ENCODE measurements at places on chromosomes 4 and X.

DNA sequence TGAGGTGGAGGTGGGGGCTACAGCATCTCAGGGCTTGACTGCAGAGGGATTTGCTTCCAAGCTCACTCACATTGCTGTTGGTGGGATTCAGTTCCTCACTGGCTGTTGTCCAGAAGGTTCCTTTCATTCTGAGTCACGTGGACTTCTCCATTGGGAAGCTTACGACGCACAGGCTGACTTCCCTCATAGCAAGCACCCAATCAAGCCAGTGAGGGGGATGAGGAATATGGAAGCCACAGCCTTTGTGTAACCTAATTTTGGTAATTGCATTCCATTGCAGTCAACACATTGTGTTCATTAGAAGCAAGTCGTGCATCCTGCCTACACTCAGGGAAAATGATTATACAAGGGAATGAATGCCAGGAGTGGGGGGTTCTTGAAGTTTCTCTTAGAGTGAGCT, 32.7 kb upstream of the MXRA5 start:
- DNase-seq, result no peak

GRCh38 chr4:181416966-181417365, 826.2 kb upstream of the TENM3 start:
- no peak for DNase-seq

DNA sequence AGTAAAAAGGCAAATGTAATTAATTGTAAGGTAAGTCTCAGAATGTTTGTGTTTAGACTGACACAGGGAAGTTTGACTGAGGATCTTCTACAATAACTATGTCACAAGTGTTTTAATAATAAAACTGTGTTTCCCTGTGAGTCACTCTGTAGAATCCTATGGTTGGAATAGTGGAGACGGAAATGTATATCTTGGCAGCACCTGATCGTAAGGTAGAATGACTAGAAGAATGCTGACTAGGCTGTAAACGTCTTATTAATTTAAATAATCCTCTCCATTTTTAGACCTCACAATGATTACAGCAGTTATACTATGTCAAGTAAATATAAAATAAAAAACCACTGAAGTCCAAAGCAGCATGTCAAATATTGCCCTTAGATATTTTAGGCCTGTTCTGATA, 266.0 kb downstream of the CCSER1 start:
- no peak for DNase-seq

DNA sequence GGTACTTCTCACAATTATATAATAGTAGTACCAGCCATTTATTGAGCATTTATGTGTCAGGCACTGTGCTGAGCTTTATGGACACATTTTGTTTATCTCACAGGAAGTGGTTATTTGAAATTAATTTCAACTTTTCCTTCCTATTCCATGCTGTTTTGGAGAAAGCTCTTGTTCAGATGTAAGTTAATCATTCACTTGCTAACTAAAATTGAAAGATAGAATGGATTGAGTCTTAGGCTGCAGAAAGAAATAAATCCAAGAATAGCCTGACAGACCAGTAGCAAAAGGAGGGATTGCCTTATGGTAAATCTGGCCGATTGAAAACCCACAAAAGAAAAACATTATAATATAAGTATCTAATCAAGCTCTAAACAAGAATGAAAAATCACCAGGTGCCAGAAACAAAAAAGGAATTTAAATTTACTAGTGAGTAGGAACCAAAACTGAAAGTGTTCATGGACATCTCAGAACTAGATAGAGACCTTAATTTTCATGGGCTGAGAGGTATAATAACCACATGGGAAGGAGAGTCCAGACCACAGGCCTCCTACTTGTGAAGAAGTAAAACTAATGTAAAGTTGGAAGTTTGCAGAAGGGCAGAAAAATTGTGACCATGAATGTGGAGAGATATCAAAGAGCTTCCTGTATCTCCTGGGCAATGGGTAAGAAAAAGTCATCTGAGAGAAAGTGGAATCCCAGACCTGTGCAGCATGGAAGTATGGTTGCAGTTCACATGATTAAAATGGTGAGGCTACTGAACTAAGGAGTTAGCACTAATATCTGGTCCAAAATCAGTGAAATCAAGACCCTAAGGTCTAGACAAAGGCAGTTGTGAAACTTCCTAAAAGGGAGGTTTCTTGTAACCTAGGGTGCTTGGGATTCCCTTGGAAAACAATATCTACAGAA, 38.0 kb downstream of the RADX start:
- no peak for DNase-seq

- no peak for DNase-seq
These were observed 11.0 kb downstream of the TRMT44 start for GRCh38 chr4:8451440-8452182.

- no peak for DNase-seq
These were observed 16.0 kb upstream of the RBMXL3 start for GRCh38 chrX:115173181-115173580.

Measured in OCI-LY7 (cell line).